ENCODE measurements at places on chromosomes 7 and 10.

- DNase-seq: no peak
Measured at GRCh38 chr10:47164126-47164799, 135.7 kb upstream of the GDF10 start.

GRCh38 chr10:3074145-3074665, 6.9 kb downstream of the PFKP start:
- no peak for DNase-seq

- DNase-seq: no peak
Measured at GRCh38 chr7:158432369-158433341, 155.0 kb downstream of the PTPRN2 start.

- no peak for DNase-seq
Measured at GRCh38 chr10:88194961-88195367, 331.5 kb downstream of the PTEN start.

DNA sequence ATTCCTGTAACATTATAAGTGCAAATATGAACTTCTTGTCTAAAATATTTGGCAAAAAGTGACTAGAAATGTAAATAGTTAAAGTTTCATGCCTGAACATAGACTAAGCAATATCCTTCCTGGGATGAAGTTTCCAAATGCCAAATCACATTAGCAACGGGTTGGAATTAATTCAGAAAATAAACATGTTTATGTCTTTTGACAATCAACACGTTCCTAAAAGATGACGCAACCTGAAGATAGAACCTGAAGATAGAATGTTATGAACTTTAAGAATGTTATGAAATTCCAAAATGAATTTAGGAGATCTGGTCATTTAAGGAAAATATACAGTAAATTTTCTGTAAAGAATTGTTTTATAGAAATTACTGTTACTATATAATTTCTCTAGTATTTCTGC, 9.2 kb downstream of the LAMB4 start:
- DNase-seq: no peak

- DNase-seq: no peak
Measured at GRCh38 chr7:50565559-50565916, 333 bp upstream of the DDC start.

DNA sequence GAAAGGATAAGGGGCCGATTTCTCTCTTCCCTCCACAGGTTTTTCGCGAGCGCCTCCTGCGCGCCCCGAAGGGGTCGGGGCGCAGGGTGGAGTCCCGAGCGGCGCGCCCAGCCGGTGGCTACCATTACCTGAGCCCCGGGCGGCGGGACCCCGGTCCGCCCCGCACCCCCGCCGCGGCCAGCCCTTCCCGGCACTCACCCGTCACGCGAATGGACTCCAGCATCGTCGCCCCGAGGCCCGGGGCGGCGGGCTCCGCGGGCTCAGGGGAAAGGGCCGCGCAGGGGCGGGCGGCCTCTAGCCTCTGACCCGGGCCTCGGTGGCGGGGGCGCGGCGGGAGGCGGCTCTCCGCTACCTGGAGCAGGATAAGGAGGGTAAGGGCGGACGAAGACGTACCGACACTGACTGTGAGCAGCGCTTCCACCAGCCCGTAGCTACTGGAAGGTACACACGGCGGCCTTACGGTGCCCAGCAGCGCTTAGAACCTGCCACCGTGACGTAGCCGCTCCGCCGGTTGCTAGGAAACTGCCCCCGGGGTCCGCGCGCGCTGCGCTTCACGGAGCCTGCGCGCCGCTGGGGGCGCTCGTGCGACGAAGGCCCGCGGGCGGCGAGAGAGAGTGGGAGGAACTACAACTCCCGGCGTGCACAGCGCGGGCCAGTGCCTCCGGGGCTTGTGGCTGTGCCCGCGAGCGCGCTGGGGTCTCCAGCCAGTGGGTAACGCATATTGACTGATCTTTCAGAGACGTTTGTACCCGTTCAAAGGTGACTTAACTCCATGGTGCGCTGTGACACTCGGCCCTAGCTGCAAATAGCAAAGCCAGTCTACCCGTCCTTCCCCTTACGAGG, 22.7 kb upstream of the ANLN start:
- peak; percentile 85 for DNase-seq

GRCh38 chr10:47410862-47411261, 26.8 kb upstream of the ZNF488 start:
- DNase-seq: no peak

GRCh38 chr10:64515970-64516699, 994.9 kb downstream of the REEP3 start:
- DNase-seq: no peak

- DNase-seq: no peak
Measured at GRCh38 chr10:943334-944033, 12.0 kb upstream of the LARP4B start.
